Cerebellum (tissue), 4 donors: ENCODE measurements at places on chromosomes 3 and 15. TPM values are rescaled to one million over a fixed set of nuclear protein-coding genes. Genes with fewer than 3 reads are reported as not detected.

The PFN2 gene
- total RNA-seq = 297 TPM

The FSIP1 gene
- 6.1 TPM for total RNA-seq

The RAB7A gene
- total RNA-seq = 33.6 TPM

The GRAMD2A gene
- total RNA-seq = 0.36 TPM

The C3orf18 gene
- total RNA-seq = 15.8 TPM

The KY gene
- total RNA-seq = 2.1 TPM
